ENCODE measurements at places on chromosomes 13 and 19.

DNA sequence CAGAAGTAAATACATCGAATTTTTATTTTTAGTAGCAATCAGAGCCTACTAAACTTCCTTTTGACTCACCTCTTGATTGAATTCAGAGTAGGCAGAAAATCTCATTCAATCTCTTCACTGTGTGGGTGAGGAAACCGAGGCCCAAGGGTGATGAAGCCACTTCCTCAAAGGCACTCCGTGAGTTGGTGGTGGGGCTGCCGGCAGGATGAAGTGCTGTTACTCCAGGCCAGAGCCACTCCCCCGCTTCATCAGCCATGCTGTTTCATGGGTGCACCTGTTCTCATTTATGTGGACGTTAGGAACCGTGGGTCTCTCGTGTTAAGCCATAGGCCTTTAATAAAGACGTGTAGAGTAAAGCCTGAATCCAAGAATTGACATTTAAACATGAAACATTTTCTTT is 13.2 kb downstream of the ING1 start:
- DNase-seq, result peak; percentile 65

- no peak for DNase-seq
Observed at GRCh38 chr19:4823577-4823976, 7.9 kb downstream of the TICAM1 start.

GRCh38 chr13:32497589-32497988 is 41.0 kb downstream of the N4BP2L2 start:
- no peak for DNase-seq

DNA sequence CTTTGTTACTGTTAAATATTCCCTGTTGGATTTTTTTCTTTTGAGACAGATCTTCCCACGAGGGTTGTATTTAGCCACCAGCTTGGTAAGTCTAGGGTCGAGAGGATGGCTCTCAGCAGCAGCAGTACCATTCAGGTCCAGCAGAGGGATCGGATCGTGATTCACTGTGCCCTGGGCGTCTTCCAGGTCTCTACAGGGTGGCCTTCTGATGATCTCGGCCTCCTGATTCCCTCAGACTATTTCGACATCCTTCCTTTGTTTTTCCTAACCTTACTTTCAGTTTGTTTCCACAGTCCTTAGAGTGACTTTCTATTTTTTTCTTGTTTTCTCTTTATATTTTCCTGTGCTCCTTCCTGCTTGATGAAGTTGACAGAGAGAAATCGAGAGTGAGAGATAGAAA is 1436.9 kb downstream of the UQCRFS1 start:
- no peak for DNase-seq

GRCh38 chr19:40741527-40742390 is 8.5 kb downstream of the ACTMAP start:
- no peak for DNase-seq

All from activated naive CD4-positive, alpha-beta T cell treated with Interleukin-2 at 50 U/mL for 16 hours (primary cell).